Ovary (tissue), 10 donors: ENCODE measurements at places on chromosomes 4 and X. TPM values are rescaled to one million over a fixed set of nuclear protein-coding genes. Genes with fewer than 3 reads are reported as not detected.

- H3K4me1 ChIP-seq: no peaks in the 10 kb centered on the region
- no peak overlapping the region for H3K27ac ChIP-seq
- DNase-seq: no peak
- H3K4me3 ChIP-seq: no peak overlapping the region
- H3K27me3 ChIP-seq: no peaks in the 10 kb centered on the region
Measured at GRCh38 chrX:83333813-83334212, 174.3 kb upstream of the POU3F4 start.

GRCh38 chr4:139301113-139301820 lies at the start of gene NAA15:
Gene NAA15 (plus strand): TSS chr4:139301505. CDS start chr4:139301778, 273 bp downstream.
- H3K4me3 ChIP-seq: peak within 1 kb of the TSS; percentile 74
- H3K36me3 ChIP-seq: no peaks in the 10 kb centered on the region
- no peaks in the 10 kb centered on the region for H3K27me3 ChIP-seq
- peak within 1 kb of the TSS; percentile 82 for H3K27ac ChIP-seq
- DNase-seq: peak; percentile 97

GRCh38 chr4:158810487-158811215 lies 41.8 kb downstream of the FNIP2 start:
- no peaks in the 10 kb centered on the region for H3K27me3 ChIP-seq
- H3K27ac ChIP-seq: no peak overlapping the region
- no peak overlapping the region for H3K4me3 ChIP-seq
- H3K36me3 ChIP-seq: no peaks in the 10 kb centered on the region
- peak; percentile 35 for DNase-seq

Gene GPM6B
- 3.4 TPM for polyA plus RNA-seq

GRCh38 chr4:146261041-146261440 lies 46.7 kb downstream of the REELD1 start:
- DNase-seq: no peak
- H3K27ac ChIP-seq: no peak overlapping the region
- no peaks in the 10 kb centered on the region for H3K27me3 ChIP-seq
- no peaks in the 10 kb centered on the region for H3K36me3 ChIP-seq

GRCh38 chrX:39714471-39714870 lies 383.3 kb downstream of the BCOR start:
- H3K36me3 ChIP-seq: no peaks in the 10 kb centered on the region
- no peak for DNase-seq
- no peak overlapping the region for H3K27ac ChIP-seq
- no peaks in the 10 kb centered on the region for H3K27me3 ChIP-seq
- H3K4me3 ChIP-seq: no peak overlapping the region
- no peaks in the 10 kb centered on the region for H3K4me1 ChIP-seq

Gene PABPC4L
- polyA plus RNA-seq: 1.9 TPM

Gene ARHGAP36
- polyA plus RNA-seq: not detected

DNA sequence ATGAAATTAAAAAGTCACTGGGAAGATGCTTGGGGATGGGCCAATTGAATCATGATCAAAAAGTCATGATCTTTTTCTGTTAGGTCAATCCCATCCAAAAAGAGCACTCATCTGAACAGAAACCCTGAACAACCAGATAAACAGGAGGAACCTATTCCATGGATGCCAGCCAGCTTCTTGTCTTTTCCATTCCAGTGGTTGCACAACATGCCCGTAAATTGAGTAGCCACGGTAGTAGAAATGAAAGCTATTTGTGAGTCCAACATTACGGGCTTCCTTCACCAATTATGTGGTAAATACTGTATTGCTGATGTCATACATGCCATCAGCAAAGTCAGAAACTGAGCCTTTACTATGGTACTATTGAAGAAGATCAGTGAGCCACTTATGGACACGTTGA lies 982.4 kb upstream of the HS3ST1 start:
- H3K4me3 ChIP-seq: no peak overlapping the region
- DNase-seq: no peak
- H3K27ac ChIP-seq: no peak overlapping the region

DNA sequence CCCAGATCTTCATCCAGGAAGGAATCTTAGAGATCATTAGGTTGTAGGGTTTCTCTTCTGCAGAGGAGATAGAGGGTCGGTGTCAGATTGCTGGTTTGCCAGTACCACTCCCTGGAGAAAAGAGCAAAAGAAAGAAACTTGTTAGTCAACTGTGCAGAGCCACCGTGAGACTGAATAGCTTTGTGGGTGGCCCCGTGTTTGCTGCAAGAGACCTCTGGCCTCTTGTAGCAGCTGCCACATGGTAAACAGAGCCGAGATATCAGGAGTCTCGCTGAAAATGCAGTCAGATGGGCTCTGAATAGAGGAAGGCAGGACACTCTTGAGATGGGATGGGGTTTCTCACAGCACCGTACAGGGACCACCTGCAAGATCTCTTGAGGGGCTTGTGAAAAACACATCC lies 149.7 kb downstream of the PTTG2 start:
- H3K4me1 ChIP-seq: peaks cover 17% of the 10 kb centered on the region
- no peaks in the 10 kb centered on the region for H3K36me3 ChIP-seq
- DNase-seq: no peak
- H3K27ac ChIP-seq: no peak overlapping the region
- no peaks in the 10 kb centered on the region for H3K27me3 ChIP-seq
- H3K4me3 ChIP-seq: no peak overlapping the region

- no peak for DNase-seq
- H3K27ac ChIP-seq: no peak overlapping the region
- H3K27me3 ChIP-seq: no peaks in the 10 kb centered on the region
- no peaks in the 10 kb centered on the region for H3K4me1 ChIP-seq
Measured at GRCh38 chrX:70183091-70183490, 5.8 kb downstream of the DGAT2L6 start.

DNA sequence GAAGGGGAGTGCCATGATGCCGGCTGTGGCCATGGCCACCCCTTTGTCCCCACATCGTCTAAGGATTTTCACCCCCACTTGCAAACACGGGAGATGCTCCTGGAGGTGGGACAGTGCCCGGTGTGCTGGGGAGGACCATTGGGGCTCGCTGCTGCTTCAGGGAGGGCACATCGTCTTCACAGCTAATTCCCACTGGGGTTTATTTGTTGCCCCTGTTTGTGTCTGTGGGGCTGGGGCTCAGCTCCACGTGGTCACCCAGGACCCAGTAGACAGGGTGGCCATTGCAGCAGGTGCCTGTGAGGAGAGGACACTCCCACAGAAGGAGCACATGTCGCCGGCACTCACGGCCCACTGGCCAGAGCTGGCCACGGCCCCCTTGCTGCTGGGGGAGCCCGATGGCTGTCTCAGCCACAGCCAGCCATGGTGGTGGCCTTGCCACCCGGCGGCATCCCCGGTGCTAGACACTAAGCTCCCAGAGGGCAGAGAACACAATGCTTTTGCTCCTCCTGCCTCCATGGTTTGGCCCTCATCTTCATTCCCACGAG lies 27.8 kb upstream of the GRPEL1 start:
- no peak overlapping the region for H3K27ac ChIP-seq
- H3K4me3 ChIP-seq: no peak overlapping the region
- DNase-seq: peak; percentile 31

Gene HMX1
- polyA plus RNA-seq: not detected

GRCh38 chrX:115339441-115340025 lies 50.0 kb downstream of the LUZP4 start:
- H3K27ac ChIP-seq: no peak overlapping the region
- H3K36me3 ChIP-seq: no peaks in the 10 kb centered on the region
- DNase-seq: no peak
- peaks cover under 1% of the 10 kb centered on the region for H3K4me1 ChIP-seq
- no peaks in the 10 kb centered on the region for H3K27me3 ChIP-seq
- H3K4me3 ChIP-seq: no peak overlapping the region
